ENCODE measurements at places on chromosomes 4 and X.
A peak's percentile ranks its signal among the peaks of the same experiment; 100 is the strongest.

DNA sequence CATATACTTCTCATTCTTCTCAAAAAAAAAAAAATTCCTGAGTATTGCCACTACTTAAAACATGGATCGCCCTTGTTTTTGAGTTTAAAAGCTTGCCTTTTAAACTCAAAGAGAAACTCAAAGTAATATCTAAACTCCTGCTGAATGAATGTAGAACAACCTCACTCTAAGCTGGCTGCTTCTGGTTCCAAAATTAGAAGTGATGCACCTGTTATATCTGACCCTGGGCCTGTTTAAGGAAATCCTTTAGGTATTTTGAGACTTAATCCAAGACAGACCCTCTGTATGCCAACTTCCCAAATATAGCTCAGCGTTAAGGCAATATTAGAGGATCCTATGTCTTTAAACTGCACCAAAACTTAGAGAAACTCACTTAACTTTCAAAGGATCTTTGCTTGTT, 1.8 kb upstream of the OTUD4 start:
- H3K4me3 ChIP-seq, result no peak overlapping the region
- H3K27me3 ChIP-seq, result no peaks in the 10 kb centered on the region
- peaks cover 17% of the 10 kb centered on the region for H3K4me1 ChIP-seq
- H3K36me3 ChIP-seq, result no peaks in the 10 kb centered on the region
- DNase-seq, result no peak

GRCh38 chr4:153579410-153579809, 104.7 kb upstream of the TLR2 start:
- no peak overlapping the region for H3K4me3 ChIP-seq
- no peaks in the 10 kb centered on the region for H3K27me3 ChIP-seq
- H3K36me3 ChIP-seq, result peaks cover 41% of the 10 kb centered on the region

DNA sequence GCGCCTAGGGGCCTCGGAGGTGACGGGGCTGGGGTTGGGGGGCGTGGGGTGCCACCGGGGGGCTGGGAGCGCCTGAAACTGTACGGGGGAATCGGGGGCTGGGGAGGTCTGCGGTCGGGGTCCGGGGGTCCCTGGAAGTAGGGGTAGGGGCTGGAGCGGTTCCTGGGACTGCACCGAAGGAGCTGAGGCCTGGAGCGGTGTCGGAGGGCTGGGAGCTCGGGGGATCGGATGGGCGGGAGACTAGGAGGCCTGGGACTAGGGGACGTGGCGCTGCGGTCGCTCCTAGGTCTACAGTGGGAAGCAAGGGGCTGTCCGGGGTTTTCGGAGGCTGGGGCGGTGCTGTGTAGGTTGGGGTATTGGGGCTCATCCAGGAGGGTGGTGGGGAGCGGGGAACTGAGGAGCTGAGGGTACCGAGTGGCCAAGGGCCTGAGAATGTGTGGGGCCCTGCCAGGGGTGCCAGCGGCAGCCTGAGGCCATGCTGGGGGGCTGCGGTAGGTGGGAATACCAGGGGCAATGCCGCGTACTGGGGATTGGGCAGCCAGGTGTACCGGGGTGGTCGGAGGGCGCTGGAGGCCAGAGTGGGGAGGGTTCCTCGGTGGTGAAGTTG, 562 bp downstream of the AKAP17A start:
- peaks cover 47% of the 10 kb centered on the region for H3K4me1 ChIP-seq
- peak overlapping the region; percentile 80 for H3K4me3 ChIP-seq
- H3K36me3 ChIP-seq, result peaks cover 38% of the 10 kb centered on the region

DNA sequence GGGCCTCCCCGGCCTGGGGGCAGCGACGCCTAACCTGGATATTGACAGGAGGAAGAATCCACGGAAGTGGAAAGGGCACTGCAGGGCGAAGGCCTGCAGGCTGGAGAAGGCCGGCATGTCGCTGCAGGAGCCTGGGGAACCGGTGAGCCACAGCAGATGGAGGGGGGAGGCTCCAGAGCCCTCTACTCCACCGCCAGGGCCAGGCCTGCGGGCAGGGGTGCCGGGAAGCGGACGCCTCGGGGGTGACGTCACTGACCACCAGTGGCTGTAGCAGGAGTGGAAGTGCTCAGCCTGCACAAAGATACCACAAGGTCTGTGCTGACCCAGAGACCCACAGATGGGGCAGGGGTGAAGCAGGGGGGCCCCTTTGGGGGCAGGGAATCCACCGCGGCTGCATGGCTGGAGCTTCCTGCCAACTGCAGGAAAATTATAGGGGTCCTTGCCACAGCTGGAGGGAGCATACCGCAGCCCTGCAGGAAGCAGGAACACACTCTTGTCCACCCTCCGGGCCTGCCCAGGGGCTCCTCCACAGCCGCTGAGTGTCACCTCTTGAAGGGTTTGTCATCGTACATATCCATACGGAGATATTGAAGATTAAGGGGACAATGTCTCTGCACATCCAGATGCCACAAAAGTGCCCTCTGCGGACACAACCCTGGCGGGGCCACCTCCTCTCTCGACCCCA, 7.6 kb upstream of the HTRA3 start:
- H3K27ac ChIP-seq, result no peak overlapping the region
- H3K27me3 ChIP-seq, result peaks cover 2% of the 10 kb centered on the region
- no peak for DNase-seq
- no peaks in the 10 kb centered on the region for H3K36me3 ChIP-seq
- H3K4me3 ChIP-seq, result no peak overlapping the region

DNA sequence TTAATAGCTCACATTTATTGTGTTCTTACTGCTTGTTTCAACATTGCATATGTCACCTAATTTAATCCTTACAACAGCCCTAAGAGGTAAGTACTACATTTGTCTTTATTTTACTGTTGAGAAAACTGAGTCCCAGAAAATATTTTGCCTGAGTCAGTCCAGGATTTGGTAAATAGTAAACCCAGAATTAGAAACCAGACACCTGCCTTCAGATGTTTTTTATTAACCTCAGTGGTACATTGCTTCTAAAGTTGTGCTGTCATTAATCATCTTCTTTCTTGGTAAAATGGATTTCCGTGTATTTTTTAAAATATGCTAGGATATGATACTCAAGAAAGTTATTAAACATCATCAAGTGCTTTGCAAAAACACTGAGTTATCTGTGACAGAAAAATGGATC, 31.4 kb downstream of the USP53 start:
- no peaks in the 10 kb centered on the region for H3K27me3 ChIP-seq
- H3K36me3 ChIP-seq, result peaks cover 24% of the 10 kb centered on the region
- H3K4me3 ChIP-seq, result no peak overlapping the region
- DNase-seq, result no peak
- H3K27ac ChIP-seq, result no peak overlapping the region

- no peaks in the 10 kb centered on the region for H3K4me1 ChIP-seq
- H3K36me3 ChIP-seq, result no peaks in the 10 kb centered on the region
- no peak overlapping the region for H3K4me3 ChIP-seq
- no peaks in the 10 kb centered on the region for H3K27me3 ChIP-seq
- no peak for DNase-seq
- H3K27ac ChIP-seq, result no peak overlapping the region
Measured at GRCh38 chrX:116238093-116238492, 67.5 kb downstream of the AGTR2 start.

- no peaks in the 10 kb centered on the region for H3K27me3 ChIP-seq
- H3K27ac ChIP-seq, result no peak overlapping the region
- H3K4me1 ChIP-seq, result peaks cover 38% of the 10 kb centered on the region
- no peak for DNase-seq
- H3K36me3 ChIP-seq, result peaks cover 13% of the 10 kb centered on the region
Measured at GRCh38 chr4:128827296-128827695, 17.8 kb downstream of the JADE1 start.

DNA sequence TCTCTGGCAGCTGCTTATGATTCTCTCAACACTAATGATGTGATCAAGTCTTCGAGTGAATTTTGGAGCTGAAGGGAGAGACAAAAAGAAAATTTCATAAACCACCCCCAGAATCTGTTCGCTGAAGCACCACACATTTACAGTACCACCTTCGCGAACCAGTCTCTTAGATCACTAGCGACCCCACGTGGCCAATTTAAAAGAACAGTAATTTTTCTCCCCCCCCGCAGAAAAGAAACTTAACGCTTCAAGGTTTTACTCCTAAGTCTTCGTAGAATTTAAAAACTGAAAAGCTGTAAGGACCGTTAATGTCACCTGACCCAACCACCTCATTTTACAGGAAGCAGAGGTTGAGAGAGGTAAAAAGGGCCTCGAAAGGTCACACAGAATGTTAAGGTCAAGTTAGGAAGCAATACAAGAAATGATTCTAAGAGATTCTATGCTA, 187.5 kb downstream of the QDPR start:
- H3K36me3 ChIP-seq, result no peaks in the 10 kb centered on the region
- peaks cover 8% of the 10 kb centered on the region for H3K4me1 ChIP-seq
- H3K27ac ChIP-seq, result no peak overlapping the region
- peak; percentile 39 for DNase-seq

DNA sequence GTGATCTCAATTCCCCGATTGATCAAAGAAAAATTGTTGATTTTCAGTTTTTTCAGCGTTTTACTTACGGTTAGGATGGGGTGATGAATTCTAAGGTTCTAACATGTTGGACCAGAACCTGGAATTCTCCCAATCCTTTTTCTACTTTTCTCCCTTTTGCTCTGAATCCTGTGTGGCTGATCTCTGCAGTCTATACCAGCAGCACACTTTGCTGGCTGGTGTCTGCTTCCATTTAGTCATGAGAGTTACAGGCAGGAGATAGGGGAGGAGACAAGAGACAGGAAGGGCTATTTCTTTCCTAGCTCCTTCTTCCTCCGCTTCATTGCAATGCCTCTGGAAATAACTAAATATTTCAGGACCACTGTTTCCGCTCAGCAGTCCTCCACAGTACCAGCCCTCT, 623.9 kb downstream of the CENPC start:
- no peaks in the 10 kb centered on the region for H3K36me3 ChIP-seq
- no peak for DNase-seq
- no peaks in the 10 kb centered on the region for H3K4me1 ChIP-seq
- no peak overlapping the region for H3K27ac ChIP-seq
- no peaks in the 10 kb centered on the region for H3K27me3 ChIP-seq

GRCh38 chr4:140637836-140638235, 69.1 kb upstream of the UCP1 start:
- H3K4me1 ChIP-seq, result no peaks in the 10 kb centered on the region
- DNase-seq, result peak; percentile 43

DNA sequence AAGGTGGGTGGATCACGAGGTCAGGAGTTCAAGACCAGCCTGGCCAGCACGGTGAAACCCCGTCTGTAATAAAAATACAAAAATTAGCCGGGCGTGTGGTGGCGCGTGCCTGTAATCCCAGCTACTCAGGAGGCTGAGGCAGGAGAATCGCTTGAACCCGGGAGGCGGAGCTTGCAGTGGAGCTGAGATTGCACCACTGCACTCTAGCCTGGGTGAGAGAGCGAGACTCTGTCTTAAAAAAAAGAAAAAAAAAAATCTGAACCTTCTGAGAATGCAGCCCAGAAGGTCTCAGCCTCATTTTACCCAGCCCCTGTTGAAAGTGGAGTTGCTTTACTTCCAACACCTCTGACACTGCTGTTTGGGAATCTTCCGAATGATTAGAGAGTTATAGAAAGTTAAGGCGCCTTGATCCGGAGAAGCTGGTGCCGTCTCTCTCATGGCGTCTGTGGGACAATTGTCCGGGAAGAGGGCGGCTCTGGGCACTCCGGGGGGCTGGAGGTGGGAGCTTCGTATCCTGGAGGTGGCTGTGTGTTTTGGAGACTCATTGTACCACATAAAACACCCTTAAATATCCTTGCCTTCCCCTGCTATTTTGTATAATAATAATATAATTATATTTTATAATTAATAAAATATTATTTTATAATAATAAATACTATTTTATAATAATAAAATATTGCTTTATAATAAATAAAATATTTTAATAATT, 92.7 kb upstream of the PPP2R3B start:
- no peak for DNase-seq
- H3K27ac ChIP-seq, result no peak overlapping the region
- no peaks in the 10 kb centered on the region for H3K27me3 ChIP-seq
- H3K4me3 ChIP-seq, result no peak overlapping the region

DNA sequence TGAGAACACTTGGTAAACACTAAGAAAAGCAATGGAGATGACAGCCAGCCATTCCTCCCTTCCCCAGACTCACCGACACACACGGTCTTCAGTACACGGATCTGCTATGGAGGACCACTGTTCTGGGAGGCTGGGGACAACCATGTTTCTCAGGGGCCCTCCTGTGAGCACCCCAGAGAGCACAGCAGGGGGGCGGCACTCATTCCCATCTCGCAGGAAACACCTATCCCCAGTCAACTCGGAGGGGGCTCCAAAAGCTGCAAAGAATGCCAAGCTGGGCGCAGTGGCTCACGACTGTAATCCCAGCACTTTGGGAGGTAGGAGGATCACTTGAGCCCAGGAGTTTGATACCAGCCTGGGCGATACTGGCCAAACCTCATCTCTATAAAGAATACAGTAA, 172.1 kb downstream of the AFAP1 start:
- H3K27ac ChIP-seq, result no peak overlapping the region
- no peaks in the 10 kb centered on the region for H3K27me3 ChIP-seq
- no peak overlapping the region for H3K4me3 ChIP-seq
- peaks cover 12% of the 10 kb centered on the region for H3K4me1 ChIP-seq
- H3K36me3 ChIP-seq, result peaks cover 9% of the 10 kb centered on the region

DNA sequence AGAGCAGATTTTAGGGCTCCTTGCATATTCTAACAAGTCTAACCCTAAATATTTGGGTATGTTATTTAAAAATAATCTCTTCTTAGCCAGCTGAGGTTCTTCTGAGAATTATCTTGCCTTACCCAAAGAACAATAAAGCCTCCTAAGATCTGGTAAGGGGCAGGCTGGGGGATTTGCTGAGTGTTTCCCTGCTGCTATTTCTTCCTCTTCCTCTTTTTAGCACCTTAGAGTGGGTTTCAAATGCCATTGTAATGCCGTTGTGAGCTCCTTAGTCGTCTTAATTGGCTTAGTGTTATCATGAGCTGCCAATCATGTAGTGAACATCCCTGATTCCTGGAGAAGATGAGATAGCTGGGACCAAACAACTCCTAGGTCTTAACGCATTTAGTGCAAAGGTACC, 15.4 kb downstream of the STOX2 start:
- H3K4me3 ChIP-seq, result no peak overlapping the region
- no peaks in the 10 kb centered on the region for H3K27me3 ChIP-seq
- H3K4me1 ChIP-seq, result no peaks in the 10 kb centered on the region
- DNase-seq, result no peak
- no peaks in the 10 kb centered on the region for H3K36me3 ChIP-seq

GRCh38 chr4:145207934-145208333, 27.5 kb upstream of the OTUD4 start:
- no peak for DNase-seq
- no peak overlapping the region for H3K4me3 ChIP-seq
- no peaks in the 10 kb centered on the region for H3K4me1 ChIP-seq
- no peaks in the 10 kb centered on the region for H3K27me3 ChIP-seq
- no peaks in the 10 kb centered on the region for H3K36me3 ChIP-seq
- H3K27ac ChIP-seq, result no peak overlapping the region

GRCh38 chrX:148601034-148601433, 100.6 kb downstream of the AFF2 start:
- no peak for DNase-seq
- no peaks in the 10 kb centered on the region for H3K36me3 ChIP-seq
- H3K27ac ChIP-seq, result no peak overlapping the region
- H3K27me3 ChIP-seq, result no peaks in the 10 kb centered on the region
- no peak overlapping the region for H3K4me3 ChIP-seq
- no peaks in the 10 kb centered on the region for H3K4me1 ChIP-seq

Data from CD4-positive, alpha-beta T cell (primary cell).